ENCODE measurements at places on chromosomes 12 and 14. TPM values are rescaled to one million over a fixed set of nuclear protein-coding genes. Genes with fewer than 3 reads are reported as not detected.

The MYO1H gene
- total RNA-seq, result not detected

The GYS2 gene
- total RNA-seq, result not detected

- no peak overlapping the region for H3K27ac ChIP-seq
- no peaks in the 10 kb centered on the region for H3K27me3 ChIP-seq
- no peaks in the 10 kb centered on the region for H3K36me3 ChIP-seq
- DNase-seq, result no peak
- no peak overlapping the region for H3K4me3 ChIP-seq
Observed at GRCh38 chr12:75747572-75748021, 236.2 kb upstream of the KRR1 start.

The PROX2 gene
- total RNA-seq, result not detected

The NRXN3 gene
- not detected for total RNA-seq

DNA sequence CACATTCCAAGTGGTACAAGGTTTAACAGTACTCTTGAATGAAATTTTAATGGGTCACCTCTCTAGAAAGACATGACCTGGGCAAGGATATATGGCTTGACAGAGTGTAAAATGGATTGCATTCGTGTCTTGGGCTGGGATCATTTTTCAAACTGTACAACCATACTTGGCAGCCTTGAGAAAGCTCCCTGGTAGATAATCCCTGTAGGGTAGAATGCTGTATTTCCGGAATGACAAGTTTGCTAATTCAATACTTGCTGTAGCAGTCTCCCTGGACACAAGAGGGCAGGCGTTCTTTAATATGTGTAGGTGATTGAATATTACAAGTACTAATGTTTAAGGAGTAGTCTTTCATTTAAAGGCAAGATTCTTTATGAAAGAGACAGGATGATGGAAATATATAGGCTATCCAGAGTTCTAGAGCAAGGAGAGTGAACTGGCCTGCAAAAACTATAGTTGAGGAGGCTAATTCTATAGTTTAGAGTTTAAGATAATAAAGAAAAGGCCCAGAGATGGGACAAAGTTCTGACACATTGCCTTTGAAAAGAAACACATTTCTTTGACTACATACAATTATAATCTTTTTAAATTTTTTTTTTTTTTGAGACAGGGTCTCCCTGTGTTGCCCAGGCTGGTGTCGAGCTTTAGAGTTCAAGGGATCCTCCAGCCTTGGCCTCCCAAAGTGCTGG is 53.4 kb downstream of the PLBD1 start:
- H3K4me3 ChIP-seq, result no peak overlapping the region
- H3K27ac ChIP-seq, result no peak overlapping the region
- H3K27me3 ChIP-seq, result no peaks in the 10 kb centered on the region
- no peaks in the 10 kb centered on the region for H3K4me1 ChIP-seq

- no peaks in the 10 kb centered on the region for H3K4me1 ChIP-seq
- H3K27me3 ChIP-seq, result peaks cover 5% of the 10 kb centered on the region
- no peak overlapping the region for H3K4me3 ChIP-seq
- H3K27ac ChIP-seq, result no peak overlapping the region
- no peak for DNase-seq
Observed at GRCh38 chr14:23460960-23461359, 8.5 kb upstream of the NGDN start.

GRCh38 chr12:3020850-3021435 is 56.2 kb upstream of the TSPAN9 start:
- H3K4me1 ChIP-seq, result no peaks in the 10 kb centered on the region
- H3K27me3 ChIP-seq, result peaks cover 18% of the 10 kb centered on the region
- no peaks in the 10 kb centered on the region for H3K36me3 ChIP-seq
- no peak for DNase-seq
- no peak overlapping the region for H3K4me3 ChIP-seq

GRCh38 chr12:15919418-15919817 is 8.3 kb downstream of the DERA start:
- H3K4me3 ChIP-seq, result no peak overlapping the region
- H3K27ac ChIP-seq, result no peak overlapping the region

DNA sequence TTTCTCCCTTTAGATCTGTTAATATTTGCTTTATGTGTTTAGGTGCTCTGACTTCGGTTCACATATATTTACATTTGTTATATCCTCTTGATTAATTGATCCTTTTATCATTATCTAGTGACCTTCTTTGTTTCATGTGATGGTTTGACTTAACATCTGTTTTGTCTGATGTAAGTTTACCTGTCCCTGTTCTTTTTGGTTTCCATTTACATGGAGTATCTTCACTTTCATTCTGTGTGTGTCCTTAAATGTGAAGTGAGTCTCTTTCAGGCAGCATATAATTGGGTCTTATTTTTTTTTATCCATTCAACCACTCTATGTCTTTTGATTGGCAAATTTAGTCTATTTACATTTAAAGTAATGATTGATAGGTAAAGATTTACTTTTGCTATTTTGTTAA is 24.2 kb downstream of the TRMT5 start:
- no peak overlapping the region for H3K4me3 ChIP-seq
- no peaks in the 10 kb centered on the region for H3K36me3 ChIP-seq
- no peak for DNase-seq
- no peaks in the 10 kb centered on the region for H3K27me3 ChIP-seq
- no peaks in the 10 kb centered on the region for H3K4me1 ChIP-seq

The FIGNL2 gene
- total RNA-seq, result 1.6 TPM

DNA sequence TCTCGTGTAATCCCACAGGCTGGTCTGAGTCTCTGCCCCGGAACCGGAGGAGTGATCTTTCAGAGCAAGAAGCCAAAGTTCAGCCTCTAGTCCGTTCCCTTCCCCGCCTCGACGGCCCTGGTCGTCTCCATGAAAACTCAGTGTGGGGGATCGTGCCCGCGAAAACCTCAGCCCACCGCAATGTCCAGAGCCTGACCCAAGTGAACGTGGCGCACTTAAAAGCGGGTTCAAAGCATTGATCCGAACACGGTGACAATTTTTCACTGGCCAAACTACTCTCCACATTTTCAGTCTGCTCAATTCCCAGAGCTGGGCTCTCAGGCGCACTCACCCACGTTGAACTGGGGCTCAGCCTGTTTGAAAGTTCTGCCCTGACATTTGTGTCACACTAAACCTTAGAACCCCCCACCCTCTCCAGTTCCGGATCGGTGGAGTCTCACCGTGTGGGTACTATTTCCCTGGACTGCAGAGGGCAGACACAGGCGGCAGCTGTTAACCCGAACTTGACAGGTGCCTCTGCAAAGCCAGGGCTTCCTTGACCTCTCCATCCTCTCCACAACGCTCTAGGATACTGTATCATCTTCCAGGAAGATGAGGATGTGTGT is 886 bp upstream of the PRICKLE1 start:
- H3K4me3 ChIP-seq, result no peak overlapping the region
- no peak for DNase-seq
- H3K27ac ChIP-seq, result no peak overlapping the region
- H3K27me3 ChIP-seq, result peaks cover 6% of the 10 kb centered on the region
- no peaks in the 10 kb centered on the region for H3K36me3 ChIP-seq
- peaks cover 14% of the 10 kb centered on the region for H3K4me1 ChIP-seq

DNA sequence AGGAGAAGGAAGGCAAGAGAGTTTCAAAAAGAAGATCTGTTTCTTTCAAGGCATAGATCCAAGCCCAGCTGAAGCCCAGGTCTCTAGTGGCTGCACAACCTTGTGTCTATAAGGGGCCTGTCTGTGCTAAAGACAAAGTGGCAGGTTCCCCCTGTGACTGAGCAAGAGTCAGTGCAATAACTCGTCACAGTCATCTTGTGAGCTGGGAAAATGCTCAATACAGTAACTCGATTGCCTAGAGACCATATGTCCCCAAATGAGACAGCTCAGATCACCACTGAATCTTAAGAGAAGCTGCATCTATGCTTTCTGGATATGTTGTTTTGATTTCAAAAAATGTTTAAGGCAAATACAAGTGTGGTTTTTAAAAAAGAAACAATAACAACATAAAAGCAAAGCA is 24.2 kb downstream of the ST8SIA1 start:
- H3K36me3 ChIP-seq, result no peaks in the 10 kb centered on the region
- no peak for DNase-seq
- H3K27ac ChIP-seq, result no peak overlapping the region
